ENCODE measurements at places on chromosomes 13 and 19.

DNA sequence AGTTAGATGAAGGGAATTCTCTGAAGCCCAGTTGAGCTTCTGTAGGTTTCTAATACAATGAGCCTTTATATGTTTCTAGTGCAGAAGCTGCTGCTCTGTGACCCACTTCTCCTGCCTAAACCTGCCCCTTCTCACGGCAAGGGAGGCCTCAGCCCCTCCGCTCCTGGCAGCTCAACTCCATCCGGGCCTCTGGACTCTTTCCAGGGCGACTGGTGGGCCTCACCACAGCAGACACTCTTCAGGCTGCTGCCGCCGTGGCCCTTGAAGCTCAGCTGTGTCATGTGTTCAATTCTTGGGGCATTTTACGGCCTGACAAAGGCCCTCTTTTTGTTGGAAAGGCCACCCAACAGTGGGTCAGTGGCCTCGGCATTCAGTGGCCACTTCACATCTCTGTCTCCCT lies 10.0 kb upstream of the C19orf33 start:
- DNase-seq, result no peak

GRCh38 chr13:69872321-69873047 lies 235.1 kb upstream of the ATXN8OS start:
- no peak for DNase-seq

GRCh38 chr13:112895521-112896465 lies 73.2 kb upstream of the MCF2L start:
- no peak for DNase-seq

DNA sequence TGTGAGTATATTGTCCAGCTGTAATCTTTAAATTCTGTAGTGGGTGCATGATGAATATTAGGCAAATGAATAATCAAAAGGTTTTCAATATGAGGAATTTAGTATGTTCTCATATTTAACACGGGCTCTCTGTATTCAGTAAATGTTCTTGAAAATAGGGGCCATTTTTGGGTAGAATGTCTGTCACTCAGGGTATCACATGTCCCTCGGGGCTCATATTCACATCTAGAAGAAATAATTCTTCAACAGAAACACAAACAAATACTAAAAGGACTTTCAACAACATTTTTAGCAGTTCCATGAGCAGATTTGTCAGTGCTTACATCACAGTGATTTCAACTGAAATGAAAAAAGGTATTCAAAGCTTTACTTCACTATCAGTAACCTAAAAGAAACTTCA lies 1388.4 kb upstream of the MIR17HG start:
- no peak for DNase-seq

- no peak for DNase-seq
Measured at GRCh38 chr13:19737844-19738557, 44.7 kb downstream of the PSPC1 start.

DNA sequence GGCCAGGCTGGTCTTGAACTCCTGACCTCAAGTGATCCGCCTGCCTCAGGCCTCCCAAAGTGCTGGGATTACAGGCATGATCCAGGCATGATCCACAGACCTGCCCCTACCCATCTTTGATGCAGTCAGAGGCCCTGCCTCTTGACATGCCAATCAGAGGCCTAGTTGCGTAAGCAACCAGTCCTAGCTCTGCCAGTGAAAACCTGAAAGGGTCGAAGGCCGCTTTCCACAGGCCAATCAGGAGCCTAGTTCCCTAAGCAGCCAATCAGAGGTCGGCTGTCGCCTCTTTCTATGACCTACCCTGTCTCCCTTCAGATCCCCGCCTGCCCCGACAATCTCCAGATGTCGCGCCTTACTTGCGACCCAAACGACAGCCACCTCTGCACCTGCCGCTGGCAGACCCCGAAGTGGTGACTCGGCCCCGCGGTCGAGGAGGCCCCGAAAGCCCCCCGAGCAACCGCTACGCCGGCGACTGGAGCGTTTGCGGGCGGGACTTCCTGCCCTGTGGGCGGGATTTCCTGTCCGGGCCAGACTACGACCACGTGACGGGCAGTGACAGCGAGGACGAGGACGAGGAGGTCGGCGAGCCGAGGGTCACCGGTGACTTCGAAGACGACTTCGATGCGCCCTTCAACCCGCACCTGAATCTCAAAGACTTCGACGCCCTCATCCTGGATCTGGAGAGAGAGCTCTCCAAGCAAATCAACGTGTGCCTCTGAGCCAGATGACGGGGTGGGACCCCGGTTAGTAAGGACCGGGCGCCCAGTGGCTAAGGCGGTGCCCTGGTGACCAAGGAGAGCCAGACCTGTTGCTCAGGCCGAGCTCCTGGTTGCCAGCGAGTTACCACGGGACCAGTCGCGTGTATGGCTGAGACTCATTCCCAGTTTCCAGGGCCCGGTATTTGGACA lies 6.3 kb downstream of the SYDE1 start:
- no peak for DNase-seq

DNA sequence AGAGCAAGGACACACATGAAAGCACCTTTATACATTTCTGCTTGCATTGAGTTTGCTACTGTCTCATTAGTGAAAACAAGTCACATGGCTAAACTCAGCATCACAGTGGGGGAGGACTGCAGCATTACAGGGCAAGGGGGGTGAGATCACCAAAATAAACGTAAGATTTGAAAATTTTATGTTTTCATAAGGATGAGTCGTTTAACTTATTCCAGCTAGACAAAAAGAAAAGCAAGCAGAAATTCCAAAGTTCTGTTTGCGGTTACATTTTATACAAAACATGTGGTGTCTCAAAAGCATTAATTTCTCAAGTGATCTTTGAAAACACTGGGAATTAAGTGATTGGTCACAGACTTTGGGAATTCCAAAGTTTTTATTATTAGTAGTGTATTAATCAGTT lies 261.4 kb upstream of the RXFP2 start:
- DNase-seq, result no peak

DNA sequence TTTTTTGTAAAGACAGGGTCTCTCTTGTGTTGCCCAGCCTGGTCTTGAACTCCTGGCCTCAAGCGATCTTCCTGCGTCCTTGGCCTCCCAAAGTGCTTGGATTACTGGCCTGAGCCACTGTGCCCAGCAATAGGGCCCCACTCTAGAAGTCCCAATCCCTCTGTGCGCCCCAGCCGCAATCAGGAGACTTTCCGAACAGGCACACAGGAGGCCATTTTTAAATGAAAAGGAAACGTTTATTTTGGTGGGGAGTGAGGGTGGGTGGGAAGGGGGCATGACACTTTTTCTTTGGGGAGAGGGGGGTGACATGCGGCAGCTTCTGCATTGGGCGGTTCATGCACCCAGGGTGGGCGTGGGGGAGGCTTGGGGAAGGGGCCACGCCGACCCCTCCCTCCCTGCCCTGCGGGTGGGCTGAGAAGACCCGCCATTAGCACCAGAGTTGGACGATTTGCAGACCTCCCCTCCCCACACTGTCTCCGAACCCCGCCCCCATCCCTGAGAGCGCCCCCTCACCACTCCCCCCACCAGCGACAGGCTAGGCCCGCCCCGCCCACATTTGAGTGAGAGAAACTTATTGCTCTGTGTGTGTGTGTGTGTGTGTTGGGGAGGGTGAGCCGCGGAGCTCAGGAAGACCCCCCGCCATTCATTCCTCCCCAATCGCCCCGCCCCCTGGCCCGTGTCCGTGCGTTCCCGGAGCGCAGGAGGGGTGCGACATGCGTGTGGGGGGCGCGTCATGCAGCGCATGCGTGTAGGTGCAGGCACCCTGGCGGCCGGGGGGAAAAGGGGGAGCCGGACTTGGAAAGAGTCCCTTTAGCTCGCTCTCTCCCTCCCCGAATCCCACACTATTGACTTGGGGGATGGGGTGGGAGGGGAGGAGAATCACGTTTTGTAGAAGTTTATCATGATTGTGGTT lies 17.2 kb downstream of the KCNC3 start:
- DNase-seq, result no peak

- DNase-seq, result no peak
Measured at GRCh38 chr13:107066355-107066754, 498.4 kb upstream of the ARGLU1 start.

- no peak for DNase-seq
Measured at GRCh38 chr19:55495646-55496349, 7.6 kb downstream of the SSC5D start.

- DNase-seq, result no peak
Measured at GRCh38 chr19:15989889-15990288, 41.1 kb downstream of the OR10H4 start.

GRCh38 chr19:1730157-1730556 lies 23.1 kb upstream of the ONECUT3 start:
- DNase-seq, result no peak

DNA sequence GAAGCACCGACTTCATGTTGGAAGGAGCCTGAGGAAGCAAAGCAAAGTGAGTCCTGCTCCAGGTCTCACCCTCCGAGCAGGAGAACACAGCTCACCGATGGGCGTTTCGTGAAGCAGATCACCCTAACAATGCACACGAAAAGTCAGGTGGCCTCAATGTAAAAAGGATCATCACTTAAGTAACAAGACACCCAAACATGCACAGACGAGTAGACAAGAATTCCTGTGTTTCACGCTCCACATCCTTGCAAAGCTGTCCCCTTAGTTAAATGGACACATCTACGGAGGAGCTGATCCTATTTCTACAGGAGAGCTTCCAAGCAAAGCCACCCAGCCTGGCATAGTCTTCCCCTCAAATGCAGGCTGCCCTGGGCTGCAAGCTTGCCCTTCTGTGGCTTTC lies 66.2 kb downstream of the SLC15A1 start:
- DNase-seq, result no peak

GRCh38 chr19:19179548-19180441 lies 9.7 kb upstream of the MEF2B start:
- no peak for DNase-seq

GRCh38 chr13:27034678-27035111 lies 136.9 kb downstream of the USP12 start:
- no peak for DNase-seq

DNA sequence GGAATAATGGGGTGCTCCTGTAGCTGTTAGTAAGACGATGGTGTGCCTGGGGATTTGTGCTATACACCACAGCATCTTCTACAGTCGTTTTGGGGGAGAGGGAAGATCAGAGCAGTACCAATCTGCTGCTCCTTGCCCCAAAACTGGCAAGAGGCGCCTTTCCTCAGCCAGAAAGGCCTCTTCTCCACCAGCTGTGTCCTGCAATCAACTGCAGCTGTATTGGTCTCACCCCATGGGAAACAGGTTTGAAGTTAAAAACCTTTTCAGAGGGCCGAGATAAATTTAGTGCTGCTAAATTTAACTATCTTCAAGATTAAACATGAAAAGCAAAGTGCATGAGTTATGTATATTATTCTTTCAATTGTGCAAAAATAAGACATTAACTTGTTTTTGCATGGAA lies 1.2 kb upstream of the RNASEH2B start:
- no peak for DNase-seq

- no peak for DNase-seq
Measured at GRCh38 chr19:40283414-40284250, 1.5 kb downstream of the AKT2 start.

DNA sequence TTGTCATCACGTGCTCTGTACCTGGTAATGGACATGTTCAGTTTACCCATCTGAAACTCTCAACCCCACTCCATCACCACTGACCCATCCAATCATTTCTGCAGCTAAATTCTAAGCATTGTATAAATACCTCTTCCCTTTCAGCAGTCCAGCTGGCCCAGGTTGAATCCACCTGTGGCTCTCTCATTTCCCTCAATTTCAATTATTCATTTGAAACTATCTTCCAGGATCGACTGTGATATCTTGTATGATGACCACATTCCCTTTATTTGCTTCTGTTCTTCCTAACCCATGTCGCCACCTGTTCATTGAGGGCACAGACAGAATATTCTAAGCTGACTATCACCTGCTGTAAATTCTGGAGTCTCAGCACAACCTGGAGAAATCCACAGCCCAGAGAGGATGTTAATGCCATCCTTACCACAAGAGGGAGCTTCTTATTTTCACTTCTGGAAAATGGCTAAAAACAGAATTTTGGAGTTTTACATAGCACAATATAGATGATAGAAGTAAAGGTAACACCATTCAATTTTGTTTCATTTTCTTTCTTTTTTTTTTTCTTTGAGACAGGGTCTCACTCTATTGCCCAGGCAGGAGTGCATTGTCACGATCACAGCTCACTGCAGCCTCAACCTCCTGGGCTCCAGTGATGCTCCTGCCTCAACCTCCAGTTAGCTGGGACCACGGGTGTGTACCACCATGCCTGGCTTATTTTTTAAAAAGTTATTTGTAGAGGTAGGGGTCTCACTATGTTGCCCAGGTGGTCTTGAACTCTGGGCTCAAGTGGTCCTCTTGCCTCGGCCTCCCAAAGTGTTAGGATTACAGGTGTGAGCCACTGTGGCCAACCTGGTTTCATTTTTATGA lies 38.6 kb downstream of the ZNF823 start:
- DNase-seq, result no peak

- no peak for DNase-seq
Measured at GRCh38 chr13:80881495-80881894, 540.6 kb upstream of the SPRY2 start.

GRCh38 chr13:30334663-30335386 lies 27.5 kb upstream of the KATNAL1 start:
- peak; percentile 44 for DNase-seq

- no peak for DNase-seq
Measured at GRCh38 chr19:38557205-38557799, 60.5 kb downstream of the MAP4K1 start.

GRCh38 chr19:44884566-44884965 lies 6.5 kb upstream of the TOMM40 start:
- no peak for DNase-seq

DNA sequence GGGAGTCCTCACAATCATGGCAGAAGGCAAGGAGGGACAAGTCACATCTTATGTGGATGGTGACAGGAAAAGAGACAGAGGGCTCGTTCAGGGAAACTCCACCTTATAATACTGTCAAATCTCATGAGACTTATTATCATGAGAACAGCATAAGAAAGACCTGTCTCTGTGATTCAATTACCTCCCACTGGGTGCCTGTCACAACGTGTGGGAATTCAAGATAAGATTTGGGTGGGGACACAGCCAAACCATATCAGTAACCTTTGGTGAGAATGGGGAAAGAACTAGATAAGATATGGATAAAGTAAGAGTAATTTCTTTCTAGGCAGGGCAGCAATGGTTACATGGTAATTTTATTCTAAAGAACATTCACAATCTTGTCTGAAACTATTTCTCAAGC lies 344.9 kb upstream of the KLF12 start:
- DNase-seq, result no peak

DNA sequence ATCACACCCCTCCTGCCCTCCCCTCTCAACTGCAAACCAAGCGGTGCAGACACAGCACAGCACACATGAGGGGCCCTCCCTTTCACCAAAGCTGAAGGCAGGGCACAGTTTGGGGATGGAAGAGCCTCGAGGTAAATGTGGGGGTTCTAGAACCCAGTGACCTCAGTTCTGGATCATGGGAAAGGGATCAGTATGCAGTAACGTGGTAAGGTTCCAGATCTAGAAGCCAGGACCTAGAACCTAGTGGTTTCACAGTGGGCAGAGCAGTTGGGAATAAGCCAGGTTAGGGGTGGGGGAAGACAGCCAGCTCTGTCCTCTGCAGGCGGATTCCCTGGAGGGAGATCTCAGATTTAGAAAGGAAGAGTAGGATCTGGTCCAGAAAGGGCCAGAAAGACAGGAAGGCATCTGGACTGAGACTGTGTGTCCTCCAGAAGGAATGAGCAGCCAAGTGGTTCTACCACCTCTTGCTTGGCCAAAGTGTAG lies 3.1 kb downstream of the FTL start:
- no peak for DNase-seq

All from NCI-H1092 (cell line).